ENCODE measurements at places on chromosomes 13 and 19.

DNA sequence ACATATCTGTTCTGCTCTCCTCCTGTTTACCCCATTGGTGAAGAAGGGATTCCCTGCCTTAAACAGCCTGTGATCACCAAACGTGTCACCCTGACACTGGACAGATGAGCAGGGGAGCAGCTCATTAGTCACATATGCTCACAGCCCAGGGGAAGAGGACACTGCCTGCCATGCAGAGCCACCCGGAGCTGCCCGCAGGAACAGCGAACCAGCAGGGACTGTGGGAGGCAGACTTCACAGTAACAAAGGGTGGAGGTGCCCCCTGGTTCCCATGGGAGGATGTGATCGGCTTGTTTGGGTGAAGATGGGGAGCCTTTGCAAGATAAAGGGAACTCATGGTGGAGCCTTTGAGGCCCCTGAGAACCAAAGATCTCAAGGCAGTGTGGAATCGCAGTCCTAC is 88.6 kb upstream of the FARP1 start:
- DNase-seq = no peak

DNA sequence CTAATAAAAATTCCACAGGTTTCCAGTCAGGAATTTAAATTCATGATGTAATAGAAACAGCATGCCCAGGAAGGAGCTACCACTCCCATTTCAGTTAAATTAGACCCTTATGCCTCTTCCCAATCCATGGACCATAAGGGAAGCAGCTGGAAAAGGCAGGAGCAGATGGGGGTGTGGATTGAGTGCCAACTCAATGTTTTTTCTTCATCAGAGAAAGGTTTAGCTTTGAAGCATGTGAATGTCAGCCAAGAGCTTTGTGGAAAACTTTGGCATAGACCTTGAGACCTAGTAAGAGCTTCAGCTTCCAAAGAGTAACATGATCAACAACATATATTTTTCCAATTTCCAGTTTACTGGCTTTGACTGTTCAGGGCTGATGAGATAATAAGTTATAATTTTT is 2139.9 kb downstream of the PCDH9 start:
- no peak for DNase-seq

- no peak for DNase-seq
These were observed 1080.6 kb downstream of the PCDH17 start for GRCh38 chr13:58712191-58712590.

- DNase-seq = peak; percentile 3
These were observed 22.9 kb upstream of the CFAP97D2 start for GRCh38 chr13:114155926-114156883.

- peak; percentile 62 for DNase-seq
These were observed 72.3 kb downstream of the KCTD12 start for GRCh38 chr13:76813891-76814290.

GRCh38 chr13:96428911-96429310 is 339.0 kb downstream of the HS6ST3 start:
- no peak for DNase-seq

GRCh38 chr19:41189425-41190065 is 3.5 kb upstream of the CYP2S1 start:
- no peak for DNase-seq

- no peak for DNase-seq
These were observed 94.3 kb downstream of the NHLRC3 start for GRCh38 chr13:39132286-39133230.

GRCh38 chr19:24000656-24001055 is 86.0 kb downstream of the ZNF726 start:
- no peak for DNase-seq

GRCh38 chr13:99982731-99983498 is 1.3 kb downstream of the ZIC2 start:
- no peak for DNase-seq

- DNase-seq = no peak
These were observed 2.9 kb upstream of the ZNF700 start for GRCh38 chr19:11921852-11922495.

DNA sequence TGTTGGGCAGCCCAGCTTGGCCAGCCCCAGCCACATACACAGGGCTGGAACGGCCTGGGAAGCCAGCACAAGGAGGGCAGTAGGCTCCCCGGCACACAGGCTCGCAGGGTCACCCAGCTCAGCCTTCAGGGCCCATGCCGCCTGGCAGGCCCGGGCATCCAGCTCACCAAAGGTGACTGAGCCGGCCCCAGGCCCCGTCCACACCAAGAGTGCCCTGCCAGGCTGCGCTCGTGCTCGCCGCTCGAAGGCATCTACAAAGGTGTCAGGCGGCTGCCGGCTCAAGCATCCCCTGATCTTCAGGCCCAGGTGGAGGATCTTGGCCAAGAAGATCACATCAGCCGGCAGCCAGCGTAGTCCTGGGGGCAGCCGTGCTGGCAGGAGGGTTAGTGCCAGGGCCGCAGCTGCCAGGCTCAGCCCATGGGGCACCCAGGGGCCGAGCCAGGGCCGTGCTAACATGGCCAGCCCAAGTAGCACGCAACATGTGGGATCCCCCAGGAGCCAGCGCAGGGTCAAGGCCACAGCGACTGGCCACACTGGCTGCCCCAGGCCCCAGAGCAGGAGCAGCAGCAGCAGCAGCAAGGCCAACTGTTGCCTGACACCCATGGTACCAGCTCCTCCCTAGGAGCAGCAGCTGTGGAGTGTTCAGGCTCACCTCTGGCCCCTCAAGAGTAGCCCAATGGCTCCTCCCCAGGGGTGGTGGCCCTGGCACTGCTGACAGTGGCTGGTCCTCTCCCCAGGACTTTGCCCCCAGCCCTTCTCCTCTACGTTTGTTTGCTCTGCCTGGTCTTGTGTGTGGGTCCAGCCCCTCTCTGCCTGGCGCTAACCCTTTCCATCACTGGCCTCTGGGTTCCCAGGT is at the start of gene SLC27A5:
TSS of gene SLC27A5 (minus strand) at position 640 of the 856 bp plus-strand sequence. CDS start at position 603, 37 bp downstream.
- DNase-seq = no peak

GRCh38 chr19:50647879-50648615 is 1.2 kb upstream of the C19orf81 start:
- peak; percentile 72 for DNase-seq

GRCh38 chr13:109941951-109942350 is 155.6 kb upstream of the IRS2 start:
- DNase-seq = no peak

DNA sequence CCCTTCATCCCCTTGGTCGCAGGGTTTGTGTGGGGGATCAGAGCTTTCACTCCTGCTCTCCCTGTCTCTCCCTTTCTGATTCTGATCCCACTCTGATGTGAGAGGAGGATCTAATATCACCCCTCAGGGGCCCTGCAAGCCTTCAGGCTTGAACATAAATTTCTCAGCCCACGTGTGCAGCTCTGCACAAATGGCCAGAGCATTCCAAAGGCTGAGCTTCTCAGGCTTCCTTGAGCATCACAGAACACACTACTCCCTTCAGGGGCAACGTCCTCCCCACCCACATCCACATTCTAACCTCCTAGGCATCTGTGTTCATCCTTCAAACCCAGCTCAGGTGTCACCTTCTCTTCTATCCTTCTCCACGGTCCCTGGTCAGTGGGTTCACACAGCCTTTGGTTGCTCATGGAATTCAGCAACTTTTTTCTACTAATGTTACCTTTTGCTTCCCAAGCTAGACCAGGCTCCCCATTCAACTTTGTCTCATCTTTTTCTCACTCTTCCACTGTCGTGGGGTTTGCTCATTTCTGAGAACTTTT is 24.4 kb upstream of the DOCK9 start:
- no peak for DNase-seq

- peak; percentile 36 for DNase-seq
These were observed 718 bp downstream of the CDK8 start for GRCh38 chr13:26254583-26255111.

DNA sequence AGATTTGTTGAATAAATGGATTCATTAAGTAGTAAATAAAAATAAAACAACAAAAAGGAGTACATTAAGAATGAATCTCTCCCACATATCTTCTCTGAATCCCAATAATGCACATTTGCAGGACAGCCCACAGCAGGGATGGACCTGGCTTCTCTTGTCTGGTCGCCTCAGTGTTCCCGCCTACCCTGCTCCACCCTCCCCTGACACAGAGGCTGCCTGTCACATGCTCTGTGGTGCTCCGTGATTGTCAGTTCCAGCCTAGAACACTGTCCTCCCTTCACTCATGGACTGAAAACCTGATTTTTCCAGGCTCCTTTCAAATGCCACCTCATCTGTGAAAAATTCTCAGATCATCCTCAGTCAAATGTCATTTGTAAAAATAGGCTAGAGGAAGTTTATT is 94.5 kb upstream of the GPR12 start:
- no peak for DNase-seq

DNA sequence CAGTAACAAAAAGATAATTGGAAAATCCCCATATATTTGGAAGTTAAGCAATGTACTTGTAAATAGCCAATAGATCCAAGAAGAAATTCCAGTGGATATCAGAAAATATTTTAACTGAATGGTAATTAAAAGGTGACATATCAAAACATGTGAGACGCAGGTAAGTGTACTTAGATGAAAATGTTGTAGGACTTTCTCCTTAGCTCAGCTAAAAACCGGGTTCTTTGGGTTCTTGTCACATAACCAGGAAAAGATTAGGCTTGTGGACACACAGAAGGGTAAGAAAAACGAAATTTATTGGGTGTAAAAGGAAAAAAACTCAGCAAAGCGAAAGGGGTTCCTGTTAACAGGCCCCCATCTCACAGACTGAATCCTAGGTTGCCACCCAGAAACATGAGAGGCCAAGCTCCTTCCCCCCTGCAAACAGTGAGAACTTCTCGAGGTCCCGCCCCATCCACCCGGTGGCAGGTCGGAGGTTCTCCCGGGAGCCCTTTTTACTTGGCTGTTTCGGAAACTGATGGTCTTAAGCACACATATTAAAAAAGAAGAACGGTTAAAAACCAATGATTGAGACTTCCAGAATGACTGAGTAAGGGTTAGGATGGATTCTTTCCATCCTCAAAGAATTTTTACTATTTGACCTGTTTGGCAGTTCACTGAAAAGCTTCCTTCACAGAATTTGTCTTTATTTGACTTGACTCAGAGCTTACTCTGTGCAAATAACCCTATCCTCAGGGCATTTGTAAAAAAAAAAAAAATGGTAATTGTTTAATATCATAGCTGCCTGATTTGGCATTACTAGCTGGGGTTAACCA is 3.1 kb upstream of the CCDC70 start:
- DNase-seq = no peak

- no peak for DNase-seq
These were observed 12.7 kb upstream of the KANK2 start for GRCh38 chr19:11209839-11210655.

GRCh38 chr13:35909091-35909490 is 222.1 kb downstream of the DCLK1 start:
- no peak for DNase-seq

GRCh38 chr19:30288911-30289310 is 83.3 kb upstream of the ZNF536 start:
- DNase-seq = no peak

- DNase-seq = no peak
These were observed 346.0 kb downstream of the KCNRG start for GRCh38 chr13:50361282-50361681.

- DNase-seq = no peak
These were observed 78.6 kb upstream of the DOCK9 start for GRCh38 chr13:99056381-99057014.

- peak; percentile 40 for DNase-seq
These were observed 71.3 kb downstream of the ARHGEF7 start for GRCh38 chr13:111186305-111186935.

GRCh38 chr13:23793711-23794110 is 95.5 kb downstream of the MIPEP start:
- DNase-seq = no peak

DNA sequence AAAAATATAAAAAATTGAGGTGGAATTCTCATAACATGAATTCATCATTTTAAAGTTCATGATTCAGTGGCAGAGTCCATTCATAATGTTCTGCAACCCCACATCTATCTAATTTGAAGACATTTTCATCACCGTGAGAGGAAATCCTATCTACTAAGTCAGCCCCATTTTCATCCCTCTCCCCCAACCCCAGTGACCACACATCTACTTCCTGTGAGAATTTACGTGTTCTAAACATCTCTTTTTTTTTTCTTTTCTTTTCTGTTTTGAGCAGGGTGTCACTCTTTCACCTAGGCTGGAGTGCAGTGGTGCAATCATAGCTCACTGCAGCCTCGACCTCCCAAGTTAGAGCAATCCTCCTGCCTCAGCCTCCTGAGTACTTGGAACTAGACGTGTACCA is 17.5 kb downstream of the ATCAY start:
- DNase-seq = no peak

GRCh38 chr19:38389101-38389925 is 816 bp downstream of the SPRED3 start:
- no peak for DNase-seq

DNA sequence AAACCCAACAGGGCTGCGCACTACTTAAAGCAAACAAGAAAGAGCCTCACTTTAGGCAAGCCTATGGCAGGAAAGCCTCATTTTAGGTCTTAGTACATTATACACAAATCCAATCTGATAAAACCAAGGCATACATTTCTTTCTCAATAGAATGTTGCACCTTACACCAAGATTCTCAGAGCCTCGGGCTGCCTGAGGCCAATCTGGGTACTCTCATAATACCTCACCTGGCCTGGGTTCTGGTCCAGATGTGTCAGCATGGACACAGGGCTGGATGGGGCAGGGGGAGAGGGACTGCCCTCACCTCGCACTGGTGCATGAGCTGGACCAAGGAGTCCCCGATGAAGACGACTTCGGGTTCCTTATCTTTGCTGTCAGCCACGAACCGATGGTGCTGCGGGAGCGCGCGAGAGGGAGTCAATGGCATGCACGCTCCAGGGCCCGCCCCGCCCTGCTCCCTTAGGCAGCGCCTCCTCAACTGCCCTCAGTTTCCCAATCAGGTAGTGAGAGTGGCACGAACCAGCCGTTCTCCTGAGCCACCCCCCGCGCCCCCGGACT is at the start of gene PRR19:
TSS of gene PRR19 (plus strand) at position 487 of the 558 bp plus-strand sequence. CDS start 7,453 bp downstream, outside the sequence.
- no peak for DNase-seq

GRCh38 chr13:101415358-101416174 is 742 bp downstream of the NALCN start:
- DNase-seq = no peak

DNA sequence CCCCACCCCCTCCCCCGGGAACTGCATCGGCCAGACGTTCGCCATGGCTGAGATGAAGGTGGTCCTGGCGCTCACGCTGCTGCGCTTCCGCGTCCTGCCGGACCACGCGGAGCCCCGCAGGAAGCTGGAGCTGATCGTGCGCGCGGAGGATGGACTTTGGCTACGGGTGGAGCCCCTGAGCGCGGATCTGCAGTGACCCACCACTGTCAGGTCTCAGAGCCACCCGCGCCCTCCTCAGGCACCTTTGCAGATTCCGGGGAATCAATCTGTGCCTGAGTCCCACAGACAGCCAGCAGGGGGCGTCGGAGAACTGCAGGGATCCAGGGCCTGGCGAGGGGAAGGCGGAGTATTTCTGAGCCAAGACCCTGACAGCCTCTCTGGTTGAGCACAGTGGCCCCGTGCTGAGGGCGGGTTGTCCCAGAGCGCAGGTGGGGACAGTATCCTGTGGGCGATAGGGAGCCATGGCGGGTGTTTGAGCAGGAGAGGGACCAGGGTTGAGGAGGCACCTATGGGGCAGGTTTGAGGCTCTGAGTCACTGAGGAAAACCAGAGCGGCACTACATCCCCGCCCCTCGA is 30.4 kb upstream of the CYP4F8 start:
- peak; percentile 68 for DNase-seq

- peak; percentile 74 for DNase-seq
These were observed 138.2 kb downstream of the CRYL1 start for GRCh38 chr13:20387441-20387971.
